Kidney capillary endothelial cell (primary cell): ENCODE measurements at places on chromosomes 16 and 17.

GRCh38 chr17:44348234-44348987, 3.3 kb downstream of the GRN start:
- no peak for DNase-seq

GRCh38 chr16:84461029-84461412, 43.4 kb downstream of the MEAK7 start:
- no peak for DNase-seq

DNA sequence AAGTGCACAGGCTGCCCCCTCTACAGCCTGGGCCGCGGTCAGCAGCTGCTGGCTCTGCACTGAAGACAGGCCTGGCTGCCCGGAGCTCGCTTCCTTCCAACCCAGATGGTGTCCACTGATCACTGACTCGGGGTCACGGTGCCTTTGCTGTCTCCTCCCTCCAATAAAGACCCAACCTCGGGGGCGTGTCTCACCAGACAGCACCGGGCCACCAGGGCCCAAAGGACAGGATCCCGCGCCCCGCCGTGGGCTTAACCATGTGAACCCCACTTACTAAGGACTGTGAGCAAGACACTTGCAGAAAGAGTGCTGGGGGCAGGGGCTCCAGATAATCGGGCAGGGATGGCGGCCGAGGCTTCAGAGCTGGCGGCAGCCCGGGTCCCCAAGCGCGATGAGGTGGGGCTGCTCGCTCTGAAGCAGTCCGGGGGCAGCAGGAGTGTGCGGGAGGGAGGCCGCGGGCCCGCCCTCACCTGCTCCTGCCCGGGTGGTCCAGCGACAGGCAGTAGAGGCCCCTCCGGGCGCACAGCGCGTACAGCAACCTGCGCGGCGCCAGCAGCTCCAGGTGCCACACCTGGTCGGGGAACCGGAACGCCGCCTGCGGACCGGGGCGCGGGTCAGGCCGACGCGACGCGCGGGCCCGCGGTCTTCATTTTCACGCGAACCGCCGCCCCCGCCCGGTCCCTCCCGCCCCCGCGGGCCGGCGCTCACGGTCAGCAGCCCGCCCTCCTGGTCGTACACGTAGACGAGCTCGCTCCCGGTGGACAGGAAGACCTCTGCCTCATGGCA, 502 bp downstream of the FAAP100 start:
- DNase-seq, result no peak

DNA sequence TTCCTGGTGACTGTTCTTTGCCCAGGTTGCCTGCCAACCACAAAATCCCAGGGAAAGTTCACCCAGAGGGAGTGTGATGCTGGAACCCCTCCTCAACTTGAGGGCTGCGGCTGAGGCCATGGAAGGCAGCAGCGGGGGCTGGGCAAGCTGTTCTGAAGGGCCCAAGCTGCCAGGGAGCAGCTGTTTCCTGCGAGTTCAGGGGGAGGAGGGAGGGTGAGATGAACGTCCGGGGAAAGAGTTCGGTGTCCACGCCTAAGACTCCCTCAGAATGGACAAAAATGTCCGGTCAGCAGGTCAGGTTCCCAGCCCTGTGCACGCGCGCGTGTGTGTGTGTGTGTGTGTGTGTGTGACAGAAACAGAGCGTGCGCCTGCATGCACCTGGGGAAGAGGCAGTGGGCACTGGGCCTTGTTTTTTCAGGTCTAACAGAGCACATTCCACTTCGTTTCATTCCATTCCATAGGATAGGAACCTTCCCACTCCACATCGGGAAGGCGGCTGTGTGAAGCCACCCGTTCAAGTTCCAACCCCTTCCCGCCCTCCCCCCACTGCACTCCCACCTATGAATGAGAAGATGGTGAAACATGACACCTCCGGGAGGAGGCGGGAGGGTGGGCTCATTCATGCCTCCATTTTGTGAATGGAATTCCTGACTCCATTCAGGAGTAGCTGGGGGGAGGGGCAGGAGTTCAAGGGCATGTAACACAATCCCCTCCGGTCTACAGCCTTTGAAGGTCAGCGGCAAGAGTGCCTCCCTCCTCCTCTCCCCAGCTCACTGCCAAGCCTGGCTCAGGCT, 15.7 kb downstream of the ETV4 start:
- peak; percentile 60 for DNase-seq

- DNase-seq, result no peak
Observed at GRCh38 chr16:31502981-31503380, 5.2 kb downstream of the RUSF1 start.

DNA sequence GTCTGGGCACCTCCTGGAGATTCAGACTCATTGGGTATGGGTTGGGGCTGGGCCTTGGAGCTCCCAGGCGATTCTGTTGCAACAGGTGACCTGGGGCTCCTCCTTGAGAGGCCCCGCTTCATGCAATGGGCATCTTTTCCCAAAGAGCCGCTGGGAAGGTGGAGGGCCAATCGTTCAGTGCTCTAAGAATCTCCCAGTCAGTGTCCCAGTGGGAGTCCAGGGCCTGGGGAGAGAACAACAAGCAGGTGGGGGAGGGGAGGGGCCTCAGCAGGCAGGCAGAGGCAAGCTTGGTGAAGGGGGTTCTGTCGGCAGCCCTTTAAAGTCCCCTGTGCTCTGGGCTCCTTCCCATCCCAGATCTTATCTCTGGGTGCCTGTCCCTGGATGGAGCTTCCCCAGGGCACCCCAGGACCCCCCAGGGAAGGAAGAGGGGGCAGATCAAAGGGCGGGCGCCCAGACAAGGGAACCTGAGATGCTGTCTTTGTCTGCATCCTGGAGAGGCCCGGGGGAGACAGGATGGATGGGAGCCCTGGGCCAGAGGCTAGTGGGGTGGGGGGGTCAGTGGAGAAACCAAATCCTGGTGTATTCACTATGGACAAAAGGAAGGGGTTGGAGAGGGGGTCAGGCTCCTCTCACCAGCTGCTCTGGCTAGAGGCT, 30.5 kb upstream of the NXPH3 start:
- DNase-seq, result no peak

GRCh38 chr17:27469256-27469655, 13.0 kb downstream of the KSR1 start:
- no peak for DNase-seq

- DNase-seq, result peak; percentile 55
Observed at GRCh38 chr17:78970834-78971755, 8.6 kb downstream of the LGALS3BP start.

DNA sequence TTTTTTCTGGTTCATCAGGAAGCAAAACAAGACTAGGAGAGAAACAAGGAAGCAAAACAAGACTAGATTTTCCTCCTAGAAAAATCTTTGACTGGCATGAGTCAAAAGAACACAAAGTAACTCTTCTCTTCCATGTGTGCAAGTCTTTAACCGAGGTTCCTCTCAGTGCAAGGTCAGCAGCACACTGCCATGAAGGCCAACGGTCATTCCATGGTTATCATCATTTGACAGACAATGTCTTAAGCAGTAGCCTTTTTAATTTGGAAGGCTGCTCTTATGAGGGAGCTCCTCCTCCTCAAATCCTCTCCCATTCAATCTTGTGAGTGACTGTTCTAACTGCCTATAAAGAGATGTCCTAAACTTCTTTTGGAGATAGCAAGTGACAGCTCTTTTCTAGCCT, 15.4 kb upstream of the DHRS13 start:
- no peak for DNase-seq

DNA sequence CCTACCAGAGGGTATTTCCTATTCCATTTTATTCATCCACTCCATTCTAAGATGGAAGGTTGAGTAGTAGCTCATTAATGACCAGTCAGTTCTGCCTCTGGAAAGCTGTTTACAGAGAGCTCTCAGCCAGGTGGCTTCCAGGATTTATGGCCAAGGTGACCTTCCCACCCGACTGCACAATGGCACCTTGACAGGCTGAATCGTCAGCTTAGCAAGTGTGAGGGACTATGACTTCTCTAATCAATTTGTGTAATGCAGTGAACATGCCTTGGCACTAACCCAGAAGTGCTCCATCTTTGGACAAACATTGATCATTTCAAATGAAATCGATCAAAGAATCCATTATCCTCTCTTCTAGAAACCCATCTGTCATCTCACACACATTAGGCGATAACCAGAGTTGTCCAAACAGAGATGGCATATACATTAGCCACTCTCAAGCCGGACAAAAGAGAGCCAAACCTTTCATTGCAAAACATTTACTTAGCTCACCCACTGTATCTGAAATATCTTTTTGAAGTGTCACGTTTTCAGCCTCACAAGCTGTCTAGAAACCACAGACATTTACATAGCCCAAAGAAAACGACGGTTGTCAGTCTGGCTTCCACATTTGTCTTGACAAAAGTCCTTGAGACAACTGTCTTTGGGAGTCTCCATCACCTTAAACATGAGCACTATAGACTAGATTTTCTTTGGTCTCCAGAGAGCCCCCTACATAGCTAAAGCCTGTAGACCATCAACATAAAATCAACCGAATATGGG, 35.6 kb downstream of the CLEC3A start:
- no peak for DNase-seq

- DNase-seq, result no peak
Observed at GRCh38 chr16:74607310-74607961, 522 bp upstream of the GLG1 start.

DNA sequence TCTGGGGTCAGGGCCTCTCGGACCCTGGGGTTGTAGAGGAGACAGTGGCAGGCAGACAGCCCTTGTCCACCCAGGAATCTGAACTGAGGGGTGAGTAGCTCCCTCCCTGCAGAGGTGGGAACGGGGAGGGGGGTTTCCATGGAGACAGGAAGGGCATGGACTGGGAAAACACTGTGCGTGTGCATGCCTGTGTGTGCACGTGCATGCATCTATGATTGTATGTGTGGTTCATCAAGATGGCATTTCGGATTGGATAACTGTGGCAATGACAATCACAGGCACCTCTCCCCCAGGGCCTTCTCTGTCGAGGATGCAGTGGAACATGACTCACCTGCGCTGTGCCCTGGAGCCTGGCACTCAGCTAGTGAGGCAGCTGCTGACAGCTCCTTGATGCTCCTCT, 6.1 kb upstream of the CD300C start:
- no peak for DNase-seq

DNA sequence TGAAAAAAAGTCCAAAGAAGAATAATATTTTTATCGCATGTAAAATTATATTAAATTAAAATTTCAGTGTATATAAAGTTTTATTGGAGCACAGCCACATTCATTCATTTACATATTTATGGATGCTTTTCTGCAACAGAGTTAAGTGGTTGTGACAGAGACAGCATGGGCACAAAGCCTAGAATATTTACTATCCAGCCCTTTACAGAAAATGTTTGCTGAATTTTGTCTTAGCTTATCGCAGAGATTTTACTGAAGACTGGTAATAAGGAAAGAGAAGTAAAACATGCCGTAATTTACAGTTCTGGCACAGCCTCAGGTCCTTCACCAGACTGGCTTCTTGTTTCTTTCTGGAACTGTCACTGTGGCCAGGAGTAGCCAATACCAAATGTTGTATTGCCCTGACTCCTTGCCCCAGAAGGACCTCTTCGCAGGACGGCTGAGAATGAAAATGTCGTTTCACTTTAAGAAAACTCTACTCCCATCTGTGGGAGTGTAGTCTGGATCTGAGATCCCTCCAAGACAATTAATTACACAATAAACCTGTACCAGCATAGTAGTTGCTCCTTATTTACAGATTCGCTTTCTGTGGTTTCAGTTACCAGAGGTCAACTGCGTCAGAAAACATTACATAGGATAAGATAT, 94.9 kb upstream of the GOT2 start:
- DNase-seq, result no peak

DNA sequence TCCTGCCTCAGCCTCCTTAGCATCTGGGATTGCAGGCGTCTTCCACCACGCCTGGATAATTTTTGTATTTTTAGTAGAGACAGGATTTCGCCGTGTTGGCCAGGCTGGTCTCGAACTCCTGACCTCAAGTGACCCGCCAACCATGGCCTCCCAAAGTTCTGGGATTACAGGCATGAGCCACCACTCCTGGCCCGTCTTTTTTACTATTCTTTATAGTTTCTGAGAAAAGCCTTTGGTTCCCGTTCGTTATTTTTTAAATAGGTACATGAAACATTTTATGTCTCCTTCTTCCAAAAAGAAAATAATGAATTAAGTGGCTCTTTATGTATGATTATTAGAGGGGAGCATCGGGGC, 570 bp upstream of the BCO1 start:
- DNase-seq, result no peak

DNA sequence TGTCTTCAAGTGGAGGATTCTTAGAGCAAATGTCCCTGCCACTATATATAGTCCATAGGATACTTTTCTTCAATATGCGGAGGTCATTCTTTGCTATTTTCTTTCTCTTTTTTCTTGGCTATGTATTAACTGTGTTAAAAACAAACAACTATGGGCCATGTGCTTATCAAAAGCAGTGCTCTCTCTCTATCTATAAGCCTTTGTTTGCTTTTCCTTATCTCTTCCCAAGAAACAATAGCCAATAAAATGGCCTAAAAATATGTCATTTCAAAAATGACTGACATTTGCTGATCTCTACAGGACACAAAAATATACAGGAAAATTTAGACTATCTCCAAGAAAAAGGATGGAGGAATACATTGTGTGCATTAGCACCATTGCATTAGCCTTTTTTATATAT, 212.1 kb downstream of the MAF start:
- DNase-seq, result no peak

DNA sequence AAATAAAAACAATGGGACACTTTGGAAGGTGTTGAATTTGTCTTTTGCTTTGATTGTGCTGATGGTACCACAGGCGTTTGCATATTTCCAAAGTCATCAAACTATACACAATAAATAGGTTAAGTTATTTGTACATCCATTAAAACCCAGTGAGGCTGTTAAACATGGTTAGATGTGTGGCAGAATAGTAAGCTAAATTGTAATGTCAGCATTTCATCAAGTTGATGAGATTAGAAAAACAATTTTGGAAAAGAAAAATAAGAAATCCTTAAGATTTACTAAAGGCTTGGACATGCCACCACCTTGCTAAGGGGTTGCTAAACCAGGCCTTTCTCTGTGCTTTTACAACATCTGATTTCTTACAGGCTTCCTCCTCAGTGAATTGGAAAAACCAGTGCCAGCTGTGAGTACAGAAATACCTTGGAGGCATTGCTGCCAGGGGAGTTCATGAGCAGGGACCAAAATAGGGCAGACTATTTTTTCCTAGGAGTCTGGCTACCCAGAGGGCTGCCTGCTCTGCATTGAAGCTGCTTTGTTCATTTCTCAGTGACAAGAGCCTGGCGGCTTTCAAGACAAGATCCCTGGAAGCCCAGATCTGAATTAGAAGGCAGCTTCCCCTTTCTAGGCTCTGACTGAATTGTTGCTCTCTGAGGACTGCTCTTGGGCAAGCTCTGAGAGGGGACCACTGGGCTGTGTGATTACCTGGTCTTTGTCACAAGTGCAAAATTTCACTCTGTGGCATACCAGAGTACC, 43.4 kb upstream of the CA10 start:
- no peak for DNase-seq

DNA sequence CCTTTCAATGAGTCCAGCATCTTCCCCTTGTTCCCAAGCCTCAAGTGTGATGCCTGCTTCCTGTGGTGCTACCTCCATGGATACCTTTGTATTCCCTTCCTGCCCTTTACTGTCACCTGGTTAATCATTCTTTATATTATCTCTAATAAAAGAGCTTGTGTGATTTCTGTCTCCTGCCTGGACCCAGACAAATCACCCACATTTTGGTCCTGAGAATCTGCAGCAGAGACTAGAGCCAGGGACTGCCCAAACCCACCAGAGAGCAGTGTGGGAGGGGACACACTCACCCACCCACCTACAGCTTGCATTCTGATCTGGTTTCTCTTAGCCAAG, 30.2 kb downstream of the CDRT4 start:
- no peak for DNase-seq

GRCh38 chr17:42698736-42699414, 16.5 kb downstream of the CNTNAP1 start:
- DNase-seq, result no peak

GRCh38 chr17:77755410-77755963, 203.0 kb upstream of the TNRC6C start:
- no peak for DNase-seq

GRCh38 chr16:69187446-69188235, 677 bp downstream of the SNTB2 start:
- DNase-seq, result peak; percentile 32
